Activated T-cell treated with anti-CD3 and anti-CD28 coated beads, Interleukin-2, amount 50 U/mL, for 72 hours (primary cell): ENCODE measurements at places on chromosomes 4 and X. TPM values are rescaled to one million over a fixed set of nuclear protein-coding genes. Genes with fewer than 3 reads are reported as not detected.
A peak's percentile ranks its signal among the peaks of the same experiment; 100 is the strongest.

The NXF2 gene
- total RNA-seq = not detected

The HMGN5 gene
- 3.0 TPM for total RNA-seq

GRCh38 chrX:21944136-21944615 is 3.7 kb downstream of the SMS start:
- peaks cover 35% of the 10 kb centered on the region for H3K4me1 ChIP-seq
- DNase-seq = no peak
- H3K27ac ChIP-seq = peak overlapping the region; percentile 65
- peaks cover 5% of the 10 kb centered on the region for H3K36me3 ChIP-seq

GRCh38 chrX:132425744-132426318 is 63.0 kb downstream of the MBNL3 start:
- H3K27me3 ChIP-seq = peaks cover 44% of the 10 kb centered on the region
- H3K27ac ChIP-seq = no peak overlapping the region
- DNase-seq = no peak
- H3K36me3 ChIP-seq = no peaks in the 10 kb centered on the region
- H3K4me3 ChIP-seq = no peak overlapping the region
